ENCODE measurements at places on chromosomes 2 and 18.

- no peak for DNase-seq
These were observed 43.2 kb upstream of the UBE2F start for GRCh38 chr2:237923481-237924163.

DNA sequence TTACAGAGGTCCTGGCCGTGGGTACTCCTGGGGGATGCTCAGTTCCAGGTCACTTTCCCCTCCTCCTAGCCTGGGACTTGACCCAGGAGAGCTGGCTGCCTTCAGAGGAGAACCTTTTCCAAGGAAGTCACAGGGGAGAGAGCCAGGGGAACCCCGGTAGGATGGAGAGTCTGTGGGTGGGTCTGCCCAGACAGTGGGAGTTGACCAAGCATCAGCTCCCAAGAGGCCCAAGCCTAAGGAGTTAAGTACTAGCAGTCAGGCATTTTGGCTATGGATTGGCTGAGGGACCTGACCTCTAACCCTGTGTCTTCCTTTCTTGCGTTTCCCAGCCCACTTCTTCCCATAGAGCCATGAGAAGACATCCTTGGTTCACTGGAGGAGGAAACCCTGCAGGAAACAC lies 48.8 kb upstream of the PLB1 start:
- no peak for DNase-seq

- DNase-seq = no peak
These were observed 72.5 kb downstream of the USP34 start for GRCh38 chr2:61398413-61398812.

DNA sequence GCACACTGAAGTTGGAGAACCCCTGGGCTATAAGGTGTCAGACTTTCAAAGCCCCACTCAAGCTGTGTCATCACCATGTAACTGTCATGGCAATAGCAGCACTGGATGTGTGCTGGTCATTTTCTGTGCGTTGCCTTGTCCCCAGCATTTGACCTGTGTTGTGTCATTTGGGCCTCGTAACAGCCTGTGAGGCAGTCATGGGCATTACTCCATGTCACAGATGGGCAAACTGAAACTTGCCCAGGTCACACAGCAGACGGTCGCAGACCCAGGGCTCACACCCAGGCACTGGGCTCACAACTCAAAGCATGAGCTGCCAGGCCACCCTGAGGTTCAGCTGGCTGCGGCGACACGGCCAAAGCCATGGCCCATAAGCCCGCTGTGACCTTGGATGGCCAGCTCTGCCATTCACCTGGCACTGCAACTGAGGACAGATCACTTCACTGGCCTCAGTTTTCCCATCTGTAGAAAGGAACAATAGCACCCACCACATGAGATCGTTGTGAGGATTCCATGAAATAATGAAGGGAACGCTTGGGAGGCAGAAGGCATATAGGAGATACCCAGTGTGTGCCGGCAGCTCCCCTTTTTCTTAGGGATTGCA lies 36.7 kb downstream of the INHBB start:
- DNase-seq = no peak

- DNase-seq = peak; percentile 29
These were observed 16.9 kb downstream of the HS1BP3 start for GRCh38 chr2:20633794-20634506.

- DNase-seq = no peak
These were observed 91.9 kb upstream of the LRP1B start for GRCh38 chr2:142222715-142223114.

Measured in NCI-H2081 treated with DMSO at 0.1 percent for 48 hours (cell line).